ENCODE measurements at places on chromosomes 6 and 20.

- no peak for DNase-seq
Measured at GRCh38 chr6:79686707-79687309, 55.7 kb downstream of the SH3BGRL2 start.

GRCh38 chr20:57474816-57475215, 50.1 kb downstream of the CTCFL start:
- DNase-seq, result no peak

- no peak for DNase-seq
Measured at GRCh38 chr6:91911945-91912344, 1325.1 kb upstream of the MAP3K7 start.

DNA sequence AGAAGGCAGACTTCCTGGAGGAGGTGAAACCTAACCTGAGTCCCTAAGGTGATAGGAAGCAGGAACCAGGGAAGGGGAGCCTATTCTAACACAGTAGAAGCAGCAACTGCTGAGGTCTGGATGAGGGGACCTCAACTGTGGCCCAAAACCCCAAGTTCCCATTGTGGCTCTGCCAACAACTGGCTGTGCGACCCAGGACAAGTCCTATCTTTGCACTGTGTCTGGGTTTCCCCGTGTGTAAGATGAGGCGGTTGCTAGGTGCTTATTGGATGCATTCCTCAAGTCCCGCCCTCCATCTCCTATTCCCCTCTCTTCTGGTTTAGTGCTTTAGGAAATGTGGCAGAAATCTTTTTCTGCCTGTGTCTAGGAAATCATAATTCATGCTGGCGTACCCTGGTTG, 52.2 kb upstream of the TTPAL start:
- no peak for DNase-seq

- DNase-seq, result no peak
Measured at GRCh38 chr20:49310705-49311104, 32.8 kb upstream of the ZNFX1 start.

GRCh38 chr20:43895235-43895634, 19.4 kb upstream of the TOX2 start:
- DNase-seq, result no peak

DNA sequence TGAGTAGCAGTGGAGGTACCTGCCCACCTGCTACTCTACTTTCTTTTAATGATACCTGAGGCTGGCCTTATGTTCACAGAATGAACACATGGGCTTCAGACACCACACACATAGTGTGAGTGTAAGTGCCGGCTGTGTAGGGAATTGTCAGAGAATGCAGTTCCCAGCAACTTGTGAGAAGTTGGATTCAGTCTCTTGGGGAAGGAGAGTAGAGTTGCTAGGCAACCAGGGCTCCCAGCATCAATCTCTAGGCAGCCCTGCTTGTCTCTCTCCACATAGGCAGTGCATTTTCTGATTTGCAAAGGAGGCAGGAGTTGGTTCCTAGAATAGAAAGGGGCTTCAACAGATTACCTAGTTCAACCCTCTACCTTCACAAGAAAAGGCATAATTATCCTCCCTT, 74.1 kb downstream of the BFSP1 start:
- no peak for DNase-seq

DNA sequence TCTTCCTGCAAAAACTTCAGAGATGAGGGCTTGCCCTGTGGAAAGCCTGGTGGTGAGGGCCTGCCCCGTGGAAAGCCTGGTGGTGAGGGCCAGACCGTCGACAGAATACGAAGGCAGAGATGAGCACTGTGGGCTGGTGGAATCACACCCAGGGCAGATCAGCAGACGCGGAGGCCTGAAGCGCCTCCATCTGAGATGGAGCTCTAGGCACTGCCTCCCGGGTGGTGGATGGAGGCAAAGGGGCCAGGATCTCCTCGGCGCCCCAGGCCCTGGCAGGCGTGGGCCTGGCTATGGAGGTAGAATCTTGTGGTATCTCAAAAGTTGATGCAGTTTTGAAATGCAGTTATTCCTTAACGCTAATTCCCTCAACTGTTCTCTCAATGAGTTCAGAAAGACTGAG, 104.8 kb downstream of the PSMB1 start:
- DNase-seq, result no peak
